DMS79 treated with DMSO at 0.1 percent for 48 hours (cell line): ENCODE measurements at places on chromosomes 3 and 15.

- DNase-seq = no peak
Observed at GRCh38 chr3:9644245-9644644, 5.1 kb upstream of the MTMR14 start.

DNA sequence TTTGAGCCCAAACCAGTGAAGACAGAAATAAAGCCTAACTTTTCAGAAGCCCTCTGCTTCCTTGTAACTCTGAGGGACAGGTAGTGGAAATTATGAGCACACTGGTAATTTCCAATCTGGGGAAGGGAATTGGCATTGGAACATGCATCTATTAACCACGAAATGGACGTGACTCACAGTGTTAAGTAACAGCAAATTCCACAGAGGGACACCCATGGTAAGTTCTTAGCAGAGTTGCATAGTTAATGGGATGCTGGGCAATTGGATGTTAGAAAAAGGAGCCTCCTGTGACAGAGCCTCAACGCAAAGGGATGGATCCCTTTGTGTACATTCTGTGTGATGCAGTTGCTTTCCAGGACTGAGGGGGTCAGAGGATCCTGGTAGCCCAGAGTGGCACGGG lies 168.6 kb downstream of the SEMA6D start:
- no peak for DNase-seq

DNA sequence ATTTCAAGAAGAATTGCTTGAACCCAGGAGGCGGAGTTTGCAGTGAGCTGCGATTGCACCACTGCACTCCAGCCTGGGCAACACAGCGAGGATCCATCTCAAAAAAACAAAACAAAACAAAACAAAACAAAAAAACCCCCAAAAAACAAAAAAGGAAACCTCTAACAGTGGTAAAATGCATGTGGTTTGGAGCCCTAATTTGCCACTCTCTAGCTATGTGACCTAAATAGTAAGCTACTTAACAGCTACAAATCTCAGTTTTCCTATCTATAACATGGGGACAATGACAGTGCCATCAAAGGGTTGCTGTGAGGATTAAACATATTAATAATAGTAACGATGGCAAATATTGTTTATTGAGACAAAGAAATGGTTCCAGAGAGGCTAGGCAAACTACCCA lies 119.4 kb upstream of the LMOD3 start:
- no peak for DNase-seq

DNA sequence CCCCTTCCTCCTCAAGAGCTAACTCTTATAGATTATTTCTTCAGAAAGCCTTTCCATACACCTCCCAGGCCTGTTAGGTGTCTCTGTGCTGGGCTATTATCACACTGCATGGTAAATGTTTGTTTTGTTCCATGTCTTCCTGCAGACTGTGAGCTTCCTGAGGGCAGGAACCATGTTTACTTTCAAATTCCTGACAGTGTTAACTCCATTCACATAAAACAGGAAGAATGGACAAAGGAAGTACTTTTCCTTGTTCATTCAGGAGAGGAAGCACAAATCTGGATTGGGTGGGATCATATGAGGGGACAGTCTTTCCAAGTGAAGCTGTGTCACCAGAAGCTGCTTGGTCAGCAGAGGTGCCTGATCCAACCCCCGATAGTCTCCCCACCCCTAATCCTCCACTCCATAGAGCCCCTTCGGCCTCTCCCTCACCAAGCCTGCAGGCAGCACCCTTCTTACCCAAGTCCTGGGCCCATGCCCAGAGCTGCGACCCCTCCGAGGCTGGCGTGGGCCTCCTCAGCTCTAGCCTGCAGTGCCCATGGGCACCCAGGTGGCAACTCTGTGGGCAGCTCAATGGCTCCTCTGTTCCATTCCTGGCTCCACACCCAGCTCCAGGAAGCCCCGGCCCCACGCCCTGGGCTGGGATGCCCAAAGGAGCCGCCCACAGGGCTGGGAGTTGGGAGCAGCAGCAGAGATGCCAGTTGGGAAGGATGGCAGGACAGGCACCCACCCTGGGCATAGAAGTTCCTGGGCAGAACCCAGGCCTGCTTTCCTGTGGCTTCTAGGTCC lies 6.9 kb downstream of the SHF start:
- DNase-seq = no peak

DNA sequence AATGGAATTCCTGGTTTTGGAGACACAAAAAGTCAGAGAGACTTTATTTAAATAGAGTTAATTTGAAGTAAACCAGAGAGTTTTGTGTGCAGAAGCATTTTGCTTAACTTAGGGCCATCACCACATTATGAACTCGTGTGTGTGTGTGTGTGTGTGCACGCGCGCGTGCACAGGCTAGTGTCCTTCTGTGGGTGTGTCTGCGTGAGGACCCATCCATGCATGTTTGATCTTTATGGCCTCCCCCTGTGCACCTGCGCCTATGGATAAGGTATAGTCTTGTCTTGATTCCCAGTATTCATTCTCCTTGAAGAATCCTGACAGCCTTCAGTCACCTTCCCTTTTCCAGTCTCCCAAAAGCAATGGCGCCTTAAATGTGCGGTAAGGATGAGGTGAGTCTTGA lies 26.0 kb downstream of the MUC20 start:
- no peak for DNase-seq

DNA sequence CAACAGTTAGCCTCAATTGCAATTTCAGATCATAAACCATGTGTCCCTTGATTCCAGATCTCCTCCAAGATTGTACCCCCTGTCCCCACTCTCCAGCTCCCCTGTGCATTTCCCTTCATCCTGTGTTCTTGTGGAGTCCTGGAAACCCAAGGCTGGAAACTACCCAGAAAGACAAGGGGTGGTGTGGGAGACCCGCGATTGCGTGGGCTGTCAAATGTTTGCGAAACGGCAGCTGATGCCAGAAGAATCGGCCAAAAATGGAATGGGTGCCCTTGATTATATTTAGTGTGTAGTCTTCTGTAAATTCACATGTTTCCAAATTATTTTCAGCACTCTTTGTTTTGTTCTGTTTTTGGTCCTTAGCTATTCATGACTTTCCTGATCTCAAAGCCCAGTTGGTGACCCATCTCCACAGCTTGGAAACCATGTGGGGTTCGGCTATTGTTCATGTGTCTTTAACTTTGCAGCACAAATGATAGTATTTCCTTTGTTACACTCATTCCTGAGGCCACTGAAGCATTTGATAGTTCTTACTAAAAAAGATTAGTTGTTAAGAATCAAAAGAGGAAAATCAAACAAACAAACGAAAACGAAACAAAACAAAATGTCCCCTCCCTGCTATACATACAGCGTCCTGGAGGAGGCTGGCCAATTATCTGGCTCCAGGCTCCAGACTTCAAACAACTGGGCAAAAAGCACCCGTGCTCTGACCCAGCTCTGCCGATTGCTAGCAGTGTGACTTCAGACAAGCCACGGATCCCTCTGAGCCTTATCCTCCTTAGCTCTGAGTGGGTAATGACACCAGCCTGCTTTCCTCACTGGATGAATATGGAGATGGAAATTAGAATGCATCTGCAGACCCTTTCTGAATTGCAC lies 120.9 kb downstream of the CACNA2D3 start:
- DNase-seq = peak; percentile 54

DNA sequence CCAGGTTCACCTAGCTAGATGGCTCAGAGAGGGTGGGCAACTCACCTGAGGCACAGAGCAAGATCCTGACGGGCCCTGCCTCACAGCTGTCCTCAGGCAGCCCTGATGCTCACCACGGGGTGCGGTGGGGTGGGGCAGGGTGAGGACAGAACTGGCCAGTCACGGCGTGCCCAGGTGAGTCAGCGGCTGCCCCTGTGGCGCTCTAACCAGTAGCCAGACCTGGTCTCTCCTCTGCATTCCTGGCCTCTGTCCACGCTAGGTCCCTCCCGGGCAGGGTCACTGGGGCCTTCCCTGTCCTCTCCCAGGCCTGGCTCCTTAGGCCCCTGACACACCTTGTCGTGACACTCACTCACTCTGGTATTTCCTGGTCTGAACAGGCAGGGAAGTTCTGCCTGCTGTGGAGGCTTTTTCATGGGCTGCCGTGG lies 901 bp downstream of the ALS2CL start:
- no peak for DNase-seq

- no peak for DNase-seq
Observed at GRCh38 chr15:34055868-34056595, 17.0 kb upstream of the AVEN start.

GRCh38 chr3:195693428-195694216 lies 27.2 kb upstream of the MUC20 start:
- no peak for DNase-seq

GRCh38 chr3:49681232-49681522 lies 7.0 kb downstream of the APEH start:
- no peak for DNase-seq

GRCh38 chr3:99620077-99620767 lies 18.2 kb upstream of the COL8A1 start:
- no peak for DNase-seq

GRCh38 chr15:48273049-48273448 lies 58.2 kb upstream of the DUT start:
- DNase-seq = no peak

DNA sequence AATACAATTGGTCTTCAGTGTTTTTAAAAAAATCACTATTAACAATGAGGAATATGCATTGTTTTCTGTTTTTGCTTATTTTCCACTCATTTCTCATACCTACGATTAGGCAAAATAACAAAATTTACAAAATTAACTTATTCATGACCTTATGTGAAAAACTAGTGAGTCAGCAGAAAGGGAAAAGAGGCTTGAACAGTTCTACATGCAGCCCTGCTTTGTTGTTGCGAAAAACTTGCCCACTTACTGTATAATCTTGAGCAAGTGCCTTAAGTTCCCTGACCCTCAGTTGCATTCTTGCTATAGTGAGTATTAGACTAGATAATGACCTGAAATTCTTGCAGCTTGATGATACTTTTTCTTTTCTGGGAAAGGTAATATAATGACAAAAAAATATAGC lies 551.1 kb upstream of the BCHE start:
- no peak for DNase-seq

GRCh38 chr3:172625404-172625803 lies 85.5 kb downstream of the NCEH1 start:
- no peak for DNase-seq

DNA sequence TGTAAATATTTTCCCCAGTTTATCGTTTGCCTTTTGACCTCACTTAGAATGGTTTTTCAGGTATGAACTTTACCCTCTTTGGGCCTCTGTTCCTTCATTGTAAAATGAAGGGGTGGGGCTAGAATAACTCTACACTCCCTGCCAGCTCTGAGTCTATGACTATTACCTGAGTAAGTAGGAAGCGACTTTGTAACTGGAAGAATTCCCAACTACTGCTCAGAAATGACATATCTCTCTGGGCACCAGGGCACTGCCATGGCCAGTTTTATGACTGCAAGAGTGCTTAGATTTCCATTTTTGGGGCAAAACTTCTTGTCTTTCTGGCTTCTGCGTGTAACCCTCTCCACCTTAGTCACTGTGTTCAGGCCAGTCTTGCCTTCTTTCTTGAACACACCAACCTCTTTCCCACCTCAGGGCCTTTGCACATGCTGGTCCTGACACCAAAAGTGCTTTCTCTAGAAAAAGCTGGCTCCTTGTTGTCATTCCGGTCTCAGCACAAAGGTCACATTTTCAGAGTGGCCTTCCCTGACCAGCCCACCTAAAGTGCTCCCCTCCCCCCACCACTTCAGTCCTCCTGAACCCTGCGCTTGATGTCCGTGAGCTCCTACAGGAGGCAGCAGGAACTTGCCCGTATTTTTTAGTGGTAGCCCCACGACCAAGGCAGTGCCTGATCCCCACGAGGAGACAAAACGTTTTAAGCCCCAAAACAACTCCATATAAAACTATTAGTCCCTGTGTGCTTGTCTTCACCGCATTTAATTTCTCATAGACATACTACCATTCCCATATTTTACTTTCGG lies 25.6 kb downstream of the CDCP1 start:
- no peak for DNase-seq

- DNase-seq = no peak
Observed at GRCh38 chr15:63970621-63971426, 75.5 kb downstream of the DAPK2 start.

DNA sequence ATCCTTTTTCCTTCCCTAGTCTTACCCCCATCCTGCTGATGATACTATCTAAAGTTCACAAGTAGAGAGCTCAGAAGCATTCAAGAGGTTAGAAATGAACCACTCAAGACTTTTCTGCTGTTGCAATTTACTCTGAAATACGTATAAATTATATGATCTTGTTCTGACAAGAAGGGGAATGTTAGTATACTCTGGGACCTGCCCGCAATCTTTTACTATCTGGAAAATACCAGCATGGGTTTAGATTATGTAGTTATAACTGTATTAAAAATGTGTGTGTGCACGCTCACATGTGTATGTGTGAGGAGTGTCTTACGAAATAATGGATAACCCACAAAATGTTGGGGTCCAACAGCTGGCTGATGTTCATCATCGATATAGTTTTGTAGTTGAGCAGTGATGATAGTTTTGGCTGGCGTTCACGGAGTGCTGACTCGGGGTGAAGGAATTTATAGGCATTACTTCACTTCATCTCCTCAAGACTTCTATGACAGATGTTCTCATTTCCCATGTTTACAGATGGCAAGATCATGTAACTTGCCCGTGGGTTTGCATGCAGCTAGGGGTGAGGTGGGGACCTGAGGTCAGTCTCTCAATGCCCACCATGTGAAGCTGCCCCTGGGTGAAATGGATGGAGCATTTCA lies 297.5 kb upstream of the LYSMD4 start:
- DNase-seq = no peak

GRCh38 chr3:187257471-187257870 lies 34.1 kb downstream of the MASP1 start:
- DNase-seq = no peak

GRCh38 chr3:103057003-103057402 lies 622.2 kb downstream of the ZPLD1 start:
- no peak for DNase-seq

- no peak for DNase-seq
Observed at GRCh38 chr3:47436180-47436579, 39.6 kb downstream of the SCAP start.

- peak; percentile 29 for DNase-seq
Observed at GRCh38 chr15:31083370-31083780, 18.1 kb downstream of the TRPM1 start.

GRCh38 chr3:57559526-57559925 lies 3.5 kb downstream of the PDE12 start:
- no peak for DNase-seq

DNA sequence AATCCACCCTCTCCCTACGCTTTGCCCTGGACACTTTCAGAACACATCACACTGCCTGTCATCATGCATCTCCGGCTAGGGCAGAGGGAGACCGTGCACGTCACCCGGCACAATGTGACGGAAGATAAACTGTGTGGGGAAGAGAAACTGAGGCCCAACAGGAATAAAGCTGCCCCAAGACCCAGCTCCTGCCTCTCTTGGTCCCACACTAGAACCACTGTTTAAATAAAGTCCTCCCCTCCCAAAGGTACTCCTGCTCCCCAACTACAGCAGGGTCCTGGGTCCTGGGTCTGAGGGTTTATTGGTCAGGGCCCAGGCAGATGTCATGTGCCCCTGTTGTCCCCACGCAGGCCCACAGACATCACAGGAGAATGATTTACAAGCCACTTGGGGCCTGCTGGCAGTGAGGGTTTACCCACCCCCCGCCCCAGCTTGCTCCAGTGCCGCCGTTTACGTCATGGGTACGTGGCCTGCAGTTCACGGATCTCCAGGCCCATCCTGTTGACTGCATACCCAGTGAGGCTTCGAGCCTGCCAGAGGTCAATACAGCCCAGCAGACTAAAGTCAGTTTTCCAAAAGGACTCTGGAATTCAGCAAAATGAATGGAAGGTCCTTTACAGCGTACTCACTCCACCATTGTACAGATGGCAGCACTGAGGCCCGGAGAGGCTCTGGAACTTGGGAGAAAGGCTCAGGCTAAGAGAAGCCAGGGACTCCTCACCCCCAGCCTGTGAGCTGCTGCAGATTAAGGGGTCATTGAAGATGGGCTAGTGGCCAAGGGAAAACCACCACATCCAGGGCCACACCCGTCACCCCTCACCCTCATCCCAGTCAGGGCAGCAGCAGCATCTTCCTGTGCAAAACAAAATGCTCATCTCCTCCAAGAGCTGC lies 23.2 kb downstream of the ALS2CL start:
- DNase-seq = no peak
